ENCODE measurements at places on chromosomes 7 and 10.

GRCh38 chr10:77556990-77557601 lies 80.5 kb downstream of the KCNMA1 start:
- no peak for DNase-seq

DNA sequence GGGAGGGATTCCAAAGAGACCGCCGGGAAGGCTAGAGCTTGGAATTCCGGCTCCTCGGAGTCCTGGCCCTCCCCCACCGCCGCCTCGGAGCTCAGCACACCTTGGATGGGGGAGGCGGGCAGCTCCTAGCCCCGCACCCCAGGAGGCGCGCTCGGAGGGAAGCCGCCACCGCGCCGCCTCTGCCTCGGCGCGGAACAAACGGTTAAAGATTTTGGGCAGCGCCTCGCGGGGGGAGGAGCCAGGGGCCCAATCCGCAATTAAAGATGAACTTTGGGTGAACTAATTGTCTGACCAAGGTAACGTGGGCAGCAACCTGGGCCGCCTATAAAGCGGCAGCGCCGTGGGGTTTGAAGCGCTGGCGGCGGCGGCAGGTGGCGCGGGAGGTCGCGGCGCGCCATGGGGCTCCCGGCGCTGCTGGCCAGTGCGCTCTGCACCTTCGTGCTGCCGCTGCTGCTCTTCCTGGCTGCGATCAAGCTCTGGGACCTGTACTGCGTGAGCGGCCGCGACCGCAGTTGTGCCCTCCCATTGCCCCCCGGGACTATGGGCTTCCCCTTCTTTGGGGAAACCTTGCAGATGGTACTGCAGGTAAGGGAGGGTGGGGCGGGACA lies at the start of gene CYP26A1:
Gene CYP26A1, plus strand, starts transcription at position 355 of the 608 bp plus-strand sequence. Its CDS starts 42 bp downstream, at position 397.
- no peak for DNase-seq

- DNase-seq: no peak
Measured at GRCh38 chr10:52682766-52683165, 89.8 kb downstream of the MBL2 start.

DNA sequence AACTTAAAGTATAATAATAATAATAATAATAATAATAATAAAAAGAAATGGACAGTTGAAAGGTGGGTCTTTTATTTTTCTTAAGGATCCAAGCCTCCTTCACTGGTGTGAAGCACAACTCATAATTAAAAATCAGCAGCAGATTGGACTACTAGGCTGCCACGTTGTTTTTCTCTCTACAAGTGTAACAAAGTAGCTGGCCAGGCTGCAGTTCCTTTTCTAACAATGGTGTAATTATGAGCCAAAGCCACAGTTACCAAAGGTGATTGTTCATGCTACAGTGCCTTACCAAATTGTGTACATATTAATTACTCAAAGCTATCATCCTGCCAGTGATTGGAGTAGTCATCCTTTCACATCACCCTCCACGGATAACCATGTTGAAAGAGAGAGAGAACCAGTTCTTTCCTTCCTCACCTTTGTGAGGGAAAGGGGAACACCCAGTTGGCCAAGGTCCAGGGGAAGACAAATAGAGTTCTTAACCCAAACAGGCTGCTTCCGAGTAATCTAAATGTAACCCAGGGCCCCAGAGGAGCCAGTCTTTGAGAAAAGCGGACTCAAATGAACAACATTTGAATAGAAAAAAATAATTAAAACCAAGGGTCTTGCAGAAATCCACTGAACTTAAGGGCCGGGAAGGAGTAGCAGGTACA lies 86.3 kb upstream of the NPS start:
- DNase-seq: no peak

- DNase-seq: peak; percentile 59
Measured at GRCh38 chr7:44622342-44623151, 16.1 kb downstream of the OGDH start.

GRCh38 chr10:30915146-30915545 lies 116.5 kb downstream of the ZNF438 start:
- peak; percentile 63 for DNase-seq

- no peak for DNase-seq
Measured at GRCh38 chr10:133351408-133352318, 4.5 kb downstream of the PRAP1 start.

GRCh38 chr10:98357194-98357822 lies 57.7 kb downstream of the PYROXD2 start:
- no peak for DNase-seq

- no peak for DNase-seq
Measured at GRCh38 chr10:132681858-132682755, 103.8 kb downstream of the NKX6-2 start.

- DNase-seq: no peak
Measured at GRCh38 chr10:131729361-131729760, 171.4 kb upstream of the PPP2R2D start.

DNA sequence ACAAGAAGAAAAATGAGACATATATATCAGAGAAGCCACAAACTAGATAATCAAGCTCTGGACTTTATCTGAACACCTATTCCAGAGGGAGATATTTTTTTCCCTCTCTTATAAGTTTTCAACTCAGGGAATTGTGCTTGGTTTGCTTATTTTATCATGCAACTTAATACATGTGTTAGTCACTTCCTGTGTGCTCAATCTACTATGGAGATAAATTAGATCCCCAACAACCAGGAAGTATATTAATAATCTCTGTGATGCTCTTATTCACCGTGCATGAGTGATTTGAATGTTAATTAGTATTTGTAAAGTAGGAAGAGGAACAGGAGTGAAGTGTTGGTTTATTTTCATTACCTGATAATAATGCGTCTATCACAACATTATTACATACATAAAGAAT lies 38.8 kb upstream of the ZNF365 start:
- no peak for DNase-seq

DNA sequence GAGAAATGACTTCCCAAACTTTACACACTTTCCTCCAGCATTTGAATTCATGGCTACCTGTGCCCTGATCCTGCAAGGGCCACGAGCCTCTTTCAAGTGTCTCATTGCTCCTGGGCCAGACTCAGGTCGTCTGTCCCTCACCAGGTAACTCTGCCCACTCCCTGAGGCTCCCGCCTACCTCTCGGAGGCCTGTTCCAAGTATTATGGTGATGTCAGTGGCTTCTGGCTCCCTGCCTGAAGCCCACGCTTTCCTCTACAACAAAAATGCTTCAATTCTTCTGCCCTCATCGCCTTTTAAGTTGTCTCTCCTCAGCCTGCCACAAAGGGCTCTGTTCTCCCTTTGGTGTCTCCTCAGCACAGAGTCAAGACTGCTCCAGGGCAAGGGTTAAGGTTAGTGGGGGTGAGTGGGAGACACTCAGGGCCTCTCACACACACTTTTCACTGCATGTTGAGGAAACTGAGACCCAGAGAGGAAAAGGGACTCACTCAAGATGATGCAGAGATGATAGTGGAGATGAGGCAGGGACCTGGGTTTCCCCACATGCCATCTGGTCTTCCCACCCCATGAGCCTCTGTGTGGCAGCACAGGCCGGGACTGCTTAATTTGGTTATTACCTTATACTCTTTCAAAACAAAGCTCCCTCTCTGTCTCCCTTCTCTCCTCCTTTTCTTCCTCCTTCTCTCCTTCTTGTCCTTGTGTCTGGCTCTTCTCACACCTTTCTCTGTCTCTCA lies 28.3 kb upstream of the EGR2 start:
- no peak for DNase-seq

DNA sequence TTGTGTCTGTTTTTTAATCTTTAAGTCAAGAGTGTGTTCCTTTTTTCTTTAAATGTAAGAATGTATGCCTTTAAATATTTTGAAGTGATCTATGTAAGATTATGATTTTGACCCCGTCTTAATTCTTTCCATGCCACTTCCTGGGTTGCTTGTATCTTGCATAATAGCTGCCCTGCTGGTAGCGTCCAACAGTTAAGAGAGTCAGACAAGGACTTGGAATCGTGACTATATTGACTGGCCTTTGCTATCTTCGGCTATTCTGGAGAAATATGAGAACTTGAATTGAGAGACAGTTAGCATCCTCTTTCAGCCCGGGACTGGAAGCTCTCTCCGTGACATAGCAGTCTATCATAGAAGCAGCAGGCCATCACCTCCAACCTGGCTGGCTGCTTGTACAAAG lies 13.0 kb downstream of the NRP1 start:
- no peak for DNase-seq

DNA sequence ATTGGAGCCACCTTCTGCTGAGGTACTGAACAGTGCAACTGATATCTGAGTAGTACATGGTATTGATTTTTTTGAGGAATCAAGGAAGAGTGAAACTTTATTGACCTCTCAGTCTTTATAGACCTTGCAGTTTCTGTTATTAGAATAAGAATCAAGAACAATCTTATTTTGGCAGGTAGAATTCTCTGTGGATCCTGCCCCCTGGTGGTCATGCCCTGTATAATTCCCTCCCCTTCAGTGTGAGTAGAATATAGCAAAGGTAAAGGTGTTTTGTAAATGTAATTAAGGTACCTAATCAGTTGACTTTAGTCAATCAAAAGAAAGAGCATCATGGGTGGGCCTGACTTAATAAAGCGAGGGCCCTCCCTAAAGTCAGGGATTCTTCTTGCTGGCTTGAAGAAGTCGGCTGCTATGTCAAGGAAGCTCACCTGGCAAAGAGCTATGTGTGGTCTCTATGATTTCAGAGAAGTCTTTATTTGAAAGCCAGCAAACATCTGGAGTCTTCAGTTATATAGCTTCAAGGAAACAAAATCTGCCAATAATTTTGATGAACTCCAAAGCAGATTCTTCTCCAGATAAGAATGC lies 142.8 kb downstream of the LSM5 start:
- DNase-seq: peak; percentile 2

DNA sequence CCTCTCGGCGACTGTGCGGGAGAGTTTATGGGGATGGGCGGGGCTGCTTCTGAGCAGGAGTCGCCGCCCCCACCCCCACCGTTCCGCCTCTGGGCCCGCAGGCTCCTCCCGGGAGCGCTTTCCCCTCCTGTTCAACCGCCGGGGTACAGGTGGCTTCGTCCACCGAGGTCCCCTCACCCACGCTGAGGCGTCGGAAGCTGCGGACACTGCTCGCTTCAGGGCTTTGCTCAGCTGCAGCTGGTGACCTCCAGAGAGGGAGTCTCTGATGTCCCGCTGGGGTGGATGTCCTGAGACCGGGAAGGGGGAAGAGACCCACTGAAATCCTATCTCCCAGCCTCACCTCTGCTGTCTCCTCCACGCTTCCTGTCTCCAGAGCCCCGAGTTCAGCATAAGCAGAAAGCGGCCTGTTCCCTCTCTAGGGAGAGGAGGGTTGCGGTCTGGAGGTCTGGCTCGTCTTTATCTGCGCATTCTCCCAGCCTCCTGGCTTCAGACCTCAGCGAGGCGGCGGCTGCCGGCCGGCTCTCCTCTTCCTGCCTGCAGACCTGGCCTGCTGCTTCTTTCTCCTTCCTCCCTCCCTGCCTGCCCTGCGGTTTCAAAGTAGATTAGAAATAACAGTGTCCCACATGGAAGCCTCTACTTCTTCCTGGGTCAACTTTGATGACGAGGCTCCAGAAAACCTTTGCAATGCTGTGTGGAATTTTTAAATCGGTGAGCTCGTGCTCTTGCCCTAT lies 1.8 kb downstream of the CYP2E1 start:
- DNase-seq: no peak

DNA sequence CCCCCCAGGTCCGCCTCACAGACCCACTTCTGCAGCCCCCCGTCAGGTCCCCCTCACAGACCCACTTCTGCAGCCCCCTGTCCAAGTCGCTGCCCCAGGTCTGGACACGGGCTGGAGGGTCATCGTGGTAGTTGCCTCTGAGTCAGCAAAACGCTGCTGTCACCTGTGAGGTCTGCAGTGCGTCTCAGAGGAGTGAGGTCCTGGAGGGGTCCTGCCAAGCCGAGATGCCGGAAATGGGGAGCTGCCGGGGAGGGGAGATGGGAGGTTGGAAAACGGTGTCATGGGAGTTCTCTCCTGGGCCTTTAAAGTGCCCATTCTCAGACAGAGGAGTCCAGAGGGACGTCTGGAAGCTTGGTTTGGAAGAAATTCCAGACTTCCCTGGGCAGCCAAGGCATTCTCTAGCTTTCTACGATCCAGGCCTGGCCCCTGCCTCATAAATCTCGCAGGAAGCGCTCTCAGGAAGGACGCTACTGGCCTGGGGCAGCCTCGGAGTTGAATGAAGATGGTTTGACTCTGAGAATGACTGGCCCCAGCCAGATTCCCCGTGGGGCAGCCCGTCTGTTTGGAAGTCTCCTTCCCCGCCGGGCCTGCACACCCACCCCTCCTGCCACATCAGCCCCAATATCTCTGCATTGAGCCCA lies 38.7 kb downstream of the CALML3 start:
- DNase-seq: no peak

- no peak for DNase-seq
Measured at GRCh38 chr7:83141927-83142326, 20.8 kb downstream of the PCLO start.

DNA sequence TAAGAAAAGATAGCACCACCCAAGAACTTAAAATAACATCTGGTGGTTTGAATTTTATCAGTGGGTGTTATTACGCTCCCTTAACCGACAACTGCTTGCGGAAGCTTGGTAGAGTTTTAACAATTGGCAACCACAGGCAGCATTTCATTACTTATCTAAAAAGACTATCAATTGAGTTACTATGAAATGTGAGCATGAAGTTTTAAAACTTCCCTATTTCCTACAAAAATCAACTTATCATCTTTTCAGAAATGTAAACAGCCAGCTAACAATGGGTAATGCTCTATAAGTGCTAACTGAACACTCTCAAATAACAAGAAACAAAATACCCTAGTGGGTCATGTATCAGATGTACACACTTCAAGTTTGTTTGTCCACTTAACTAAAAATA lies 68.8 kb downstream of the OSBPL3 start:
- no peak for DNase-seq

DNA sequence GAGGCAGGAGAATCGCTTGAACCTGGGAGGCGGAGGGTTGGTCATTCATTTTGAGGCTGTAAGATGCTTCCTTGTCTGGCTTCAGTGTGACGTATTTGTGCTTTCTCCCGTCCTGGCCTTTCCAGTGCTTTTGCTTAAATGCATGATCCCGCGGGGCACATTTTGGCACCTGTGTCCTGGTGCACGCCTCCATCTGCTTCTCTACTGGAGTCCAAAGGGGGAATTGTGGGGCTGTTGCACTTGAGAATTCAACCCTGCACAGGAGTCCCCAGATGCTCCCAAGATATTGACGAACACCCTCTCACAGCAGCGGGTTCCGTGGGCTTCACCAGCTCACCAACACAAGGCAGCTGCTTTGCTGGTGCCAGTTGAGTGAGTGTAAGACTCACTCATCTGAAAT lies 10.3 kb upstream of the LRRC27 start:
- no peak for DNase-seq

DNA sequence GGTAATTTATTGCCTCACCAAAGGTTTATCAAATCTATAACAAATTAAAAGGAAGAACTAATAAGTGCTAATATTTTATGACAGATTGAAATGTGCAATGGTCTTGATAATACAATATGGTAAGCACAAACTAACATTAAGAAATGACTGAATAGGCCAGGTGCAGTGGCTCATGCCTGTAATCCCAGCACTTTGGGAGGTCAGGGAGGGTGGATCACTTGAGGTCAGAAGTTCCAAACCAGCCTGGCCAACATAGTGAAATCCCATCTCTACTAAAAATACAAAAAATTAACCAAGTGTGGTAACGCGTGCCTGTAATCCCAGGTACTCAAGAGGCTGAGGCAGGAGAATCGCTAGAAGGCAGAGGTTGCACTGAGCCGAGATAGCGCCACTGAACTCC lies 3.5 kb downstream of the MTPAP start:
- no peak for DNase-seq
